Esophagus squamous epithelium (tissue), 5 donors: ENCODE measurements at places on chromosomes 3 and 15.

- no peak for DNase-seq
Observed at GRCh38 chr3:43340403-43340802, 54.1 kb downstream of the SNRK start.

DNA sequence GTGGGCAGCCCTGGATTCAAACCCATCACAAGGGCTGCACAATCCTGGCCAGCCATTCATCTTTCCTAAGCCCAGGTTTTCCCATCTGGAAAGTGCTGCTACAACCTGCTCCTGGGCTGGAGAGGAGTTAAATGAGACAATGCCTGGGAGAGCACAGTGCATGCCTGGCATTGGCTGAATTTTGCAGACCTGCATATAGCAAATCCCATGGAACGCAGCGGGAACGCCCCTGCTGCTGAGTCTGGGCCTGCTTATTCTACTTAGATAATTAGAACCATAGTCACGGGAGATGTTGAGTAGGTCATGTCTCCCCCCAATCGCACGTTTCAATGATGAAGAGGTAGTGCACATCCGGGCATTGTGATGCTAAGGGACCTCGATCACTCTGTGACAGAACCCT lies 46.6 kb downstream of the ABTB1 start:
- no peak for DNase-seq

GRCh38 chr15:42048821-42049200 lies 28.0 kb upstream of the PLA2G4E start:
- DNase-seq, result no peak

DNA sequence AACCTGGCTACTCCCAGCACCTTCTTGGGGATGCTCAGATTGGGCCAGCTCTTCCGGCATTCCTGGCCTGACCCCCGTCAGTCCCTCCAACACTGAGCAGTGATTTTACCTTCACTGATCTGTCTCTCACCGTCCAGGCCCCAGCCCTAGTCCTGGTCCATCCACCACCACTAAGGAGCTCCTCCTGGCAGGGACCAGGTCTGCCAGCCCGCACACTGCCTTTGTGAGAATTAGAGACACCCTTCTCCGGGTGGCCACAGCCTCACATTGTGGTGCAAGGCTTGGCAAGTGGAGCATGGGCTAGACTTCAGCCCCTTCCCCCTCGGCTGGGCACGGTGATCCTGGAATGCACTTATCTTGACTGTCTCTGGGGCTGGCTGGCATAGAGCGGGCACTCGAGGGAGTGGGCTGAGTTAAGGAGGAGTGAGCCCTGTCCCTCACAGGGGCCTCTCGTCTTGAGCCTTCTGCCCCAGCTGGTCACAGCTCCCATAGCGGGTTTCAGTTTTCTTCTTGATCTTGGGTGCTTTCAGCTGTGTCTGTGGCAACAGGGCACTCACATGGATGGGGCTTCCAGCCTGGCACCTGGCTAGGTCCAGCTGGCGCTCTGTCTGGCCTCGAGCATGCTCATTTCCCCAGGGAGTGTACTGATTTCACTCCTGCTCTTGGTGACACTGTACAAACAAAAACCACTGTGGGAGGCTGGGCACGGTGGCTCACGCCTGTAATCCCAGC lies 53.9 kb downstream of the LINGO1 start:
- no peak for DNase-seq

GRCh38 chr3:146164971-146165769 lies 4.2 kb upstream of the PLOD2 start:
- DNase-seq, result no peak

DNA sequence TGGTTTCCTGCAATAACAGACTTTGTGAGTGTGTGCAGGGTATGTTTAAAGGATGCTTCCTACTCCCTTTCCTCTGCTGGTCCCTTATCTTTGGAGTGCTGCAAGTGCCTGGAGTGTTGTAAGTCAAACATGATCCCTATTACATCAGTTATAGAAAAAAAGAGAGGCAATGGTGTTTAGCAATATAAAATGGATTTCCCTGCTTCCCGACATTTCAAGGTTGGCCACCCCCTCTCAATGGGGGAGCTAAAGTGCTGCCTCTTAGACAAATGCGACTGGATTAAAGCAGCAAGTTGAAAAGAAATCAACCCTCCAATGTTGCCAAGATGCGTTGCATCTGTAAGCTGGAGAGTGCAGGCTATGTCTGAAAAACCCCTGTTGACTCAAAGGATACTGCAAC lies 203.1 kb upstream of the WNT5A start:
- DNase-seq, result no peak

DNA sequence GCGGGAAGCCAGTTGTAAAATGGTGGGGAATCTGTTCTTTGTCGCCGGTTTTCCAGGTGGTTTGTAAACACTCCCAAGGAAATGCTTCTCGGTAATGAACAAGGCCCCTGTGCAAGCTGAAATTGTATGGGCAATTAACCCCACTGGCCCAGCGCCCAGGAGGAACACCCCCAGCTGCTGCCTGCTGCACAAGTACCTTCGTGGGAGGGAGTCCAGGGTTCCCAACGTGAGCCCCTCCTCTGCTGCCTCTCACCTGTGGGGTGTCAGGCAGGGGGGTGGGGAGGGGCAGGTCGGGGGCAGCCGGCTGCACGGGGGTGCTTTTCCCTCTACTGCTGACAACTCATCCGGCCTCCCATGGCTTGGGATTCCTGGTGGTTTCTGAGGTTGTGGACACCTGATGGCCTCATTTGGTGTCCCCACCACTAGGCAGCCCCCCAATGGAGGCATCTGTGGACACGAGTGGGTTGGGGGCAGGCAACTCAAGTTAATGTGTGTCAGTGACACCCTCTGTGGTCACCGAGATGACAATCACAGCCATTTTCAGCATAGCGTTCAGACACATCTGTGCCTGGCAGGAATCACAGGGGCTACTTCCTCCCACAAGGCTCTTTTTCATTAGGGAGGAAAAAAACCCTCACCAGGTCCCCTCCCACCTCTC lies 35.6 kb upstream of the PRR23E start:
- no peak for DNase-seq

DNA sequence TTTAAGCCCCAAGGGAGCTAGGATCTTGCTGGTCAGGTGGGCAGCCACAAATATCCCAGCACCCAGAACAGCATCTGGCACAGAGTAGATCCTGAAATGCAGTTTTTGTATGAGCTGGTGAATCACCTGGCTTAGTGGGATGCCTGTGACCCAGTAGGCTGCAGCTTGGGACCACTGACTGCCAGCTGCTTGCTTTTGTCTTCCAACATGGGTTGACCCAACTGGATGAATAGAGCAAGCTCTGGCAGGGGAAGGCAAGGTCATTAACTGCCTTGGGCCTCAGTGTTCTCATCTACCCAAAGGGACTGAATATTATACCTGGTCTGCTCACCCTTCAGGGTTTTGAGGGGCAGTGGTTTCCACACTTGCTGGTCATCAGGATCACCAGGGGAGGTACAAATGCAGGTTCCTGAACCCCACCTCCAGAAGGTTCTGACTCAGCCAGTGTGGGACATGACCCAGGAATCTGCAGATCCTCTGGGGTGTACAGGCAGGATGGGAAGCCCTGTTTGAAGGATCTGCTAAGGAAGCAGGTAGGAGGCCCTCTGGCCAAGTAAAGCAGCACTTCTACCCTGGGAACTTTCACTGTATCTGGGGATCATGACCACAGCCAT lies 55.4 kb downstream of the ITGA11 start:
- DNase-seq, result no peak

GRCh38 chr3:28042095-28042635 lies 199.3 kb upstream of the CMC1 start:
- DNase-seq, result no peak

- DNase-seq, result no peak
Observed at GRCh38 chr15:75770131-75770530, 57.5 kb upstream of the CSPG4 start.

- DNase-seq, result no peak
Observed at GRCh38 chr3:16906682-16907081, 21.9 kb downstream of the PLCL2 start.

GRCh38 chr3:71414189-71414927 lies 169.2 kb downstream of the FOXP1 start:
- no peak for DNase-seq

- DNase-seq, result no peak
Observed at GRCh38 chr3:85627932-85628331, 669.1 kb downstream of the CADM2 start.

GRCh38 chr3:188370081-188370830 lies 216.3 kb downstream of the LPP start:
- DNase-seq, result no peak

DNA sequence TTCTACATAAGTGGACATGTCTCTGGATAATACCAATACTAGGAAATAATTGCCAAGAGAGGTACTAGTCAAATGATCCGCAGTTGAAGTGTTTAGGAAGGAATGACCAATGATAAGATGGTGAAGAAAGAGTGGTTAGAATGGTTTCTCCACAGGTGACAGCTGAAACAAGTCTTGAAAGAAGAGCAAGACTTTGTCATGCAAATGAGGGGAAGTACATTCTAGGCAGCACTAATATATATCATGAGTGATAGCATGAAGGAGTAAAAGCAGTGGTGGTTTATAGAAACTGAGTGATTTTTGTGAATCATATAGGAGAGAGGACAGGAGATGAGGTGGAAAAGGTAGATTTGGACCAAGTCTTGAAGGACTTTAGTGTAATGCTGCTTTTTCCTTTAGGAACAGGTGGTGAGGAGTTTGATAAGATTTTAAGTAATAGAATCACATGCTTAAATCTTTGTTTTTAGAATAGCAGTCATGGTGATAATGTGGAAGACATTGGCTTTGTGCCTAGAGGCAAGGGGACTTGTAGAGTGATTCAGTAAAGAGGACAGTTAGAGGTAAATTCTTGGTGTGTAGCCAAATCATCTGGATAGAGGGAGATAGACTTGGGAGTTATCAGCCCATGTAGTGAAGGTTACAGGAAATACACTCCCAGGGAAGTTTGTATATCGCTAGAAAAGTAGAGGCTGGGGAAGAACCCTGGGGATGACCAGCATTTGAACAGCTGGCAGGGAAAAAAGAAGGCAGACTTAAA lies 31.9 kb downstream of the SLMAP start:
- DNase-seq, result no peak

GRCh38 chr15:28896951-28897350 lies 11.2 kb downstream of the APBA2 start:
- no peak for DNase-seq

DNA sequence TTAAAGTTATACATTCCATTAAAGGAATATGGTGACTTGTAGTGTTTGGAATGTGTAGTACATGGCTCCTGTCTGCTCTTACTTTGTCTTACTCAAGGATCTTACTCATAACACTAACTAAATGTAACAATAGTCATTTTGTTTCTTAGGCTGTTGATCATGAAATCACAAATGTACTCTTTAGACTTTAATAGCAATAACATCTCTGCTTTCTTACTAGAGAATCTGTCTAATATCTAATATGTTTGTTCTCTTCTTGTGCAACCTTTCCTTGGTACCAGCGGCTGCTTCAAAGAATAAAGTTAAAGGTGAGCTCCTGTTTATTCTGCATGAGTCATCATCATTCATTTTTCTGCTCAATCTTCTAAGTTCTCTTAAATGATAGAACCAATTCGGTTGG lies 767.5 kb downstream of the CADM2 start:
- DNase-seq, result no peak

GRCh38 chr15:29813009-29813408 lies 9.3 kb downstream of the TJP1 start:
- no peak for DNase-seq

GRCh38 chr15:101138913-101139880 lies 112.7 kb downstream of the CHSY1 start:
- no peak for DNase-seq

DNA sequence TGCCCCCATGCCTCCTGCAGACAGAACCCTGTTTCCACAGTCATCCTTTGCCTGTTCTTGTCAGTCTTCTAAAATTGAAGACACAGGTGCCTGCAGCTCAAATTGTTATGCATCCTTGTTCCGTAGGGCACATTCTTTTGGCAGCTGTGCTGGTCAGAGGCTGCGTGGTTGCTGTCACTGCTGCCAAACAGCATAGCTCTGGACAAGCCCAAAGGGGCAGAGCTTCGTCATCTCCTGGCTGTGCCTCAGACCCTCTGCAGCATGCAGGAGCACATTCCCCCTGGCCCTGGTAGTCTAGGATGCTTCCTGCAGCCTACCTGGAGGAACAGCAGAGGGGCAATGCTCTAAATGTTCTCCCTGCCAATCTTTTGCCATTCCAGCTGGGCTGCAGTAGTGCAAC lies 2.1 kb upstream of the FBXL22 start:
- DNase-seq, result no peak

DNA sequence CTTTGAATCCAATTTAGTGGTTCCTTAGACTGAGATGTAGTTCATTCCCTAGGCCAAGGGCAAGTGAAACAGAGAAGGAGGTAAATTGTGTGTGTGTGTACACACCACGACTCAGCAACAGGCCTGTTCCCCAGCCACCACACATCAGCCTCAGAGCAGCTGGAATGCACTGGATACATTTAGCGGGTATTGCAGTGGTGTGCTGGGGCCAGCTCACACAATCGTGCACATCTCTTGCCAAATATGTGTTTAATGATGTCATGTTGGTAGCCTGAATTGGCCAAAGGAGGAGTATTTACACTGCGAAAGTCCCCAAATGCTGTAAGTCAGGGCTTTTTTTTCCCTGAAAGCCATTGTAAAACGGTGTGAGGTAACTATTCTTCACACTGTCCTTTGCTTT lies 82.3 kb downstream of the RBPMS2 start:
- DNase-seq, result no peak

- no peak for DNase-seq
Observed at GRCh38 chr15:101118615-101119014, 133.2 kb downstream of the CHSY1 start.

DNA sequence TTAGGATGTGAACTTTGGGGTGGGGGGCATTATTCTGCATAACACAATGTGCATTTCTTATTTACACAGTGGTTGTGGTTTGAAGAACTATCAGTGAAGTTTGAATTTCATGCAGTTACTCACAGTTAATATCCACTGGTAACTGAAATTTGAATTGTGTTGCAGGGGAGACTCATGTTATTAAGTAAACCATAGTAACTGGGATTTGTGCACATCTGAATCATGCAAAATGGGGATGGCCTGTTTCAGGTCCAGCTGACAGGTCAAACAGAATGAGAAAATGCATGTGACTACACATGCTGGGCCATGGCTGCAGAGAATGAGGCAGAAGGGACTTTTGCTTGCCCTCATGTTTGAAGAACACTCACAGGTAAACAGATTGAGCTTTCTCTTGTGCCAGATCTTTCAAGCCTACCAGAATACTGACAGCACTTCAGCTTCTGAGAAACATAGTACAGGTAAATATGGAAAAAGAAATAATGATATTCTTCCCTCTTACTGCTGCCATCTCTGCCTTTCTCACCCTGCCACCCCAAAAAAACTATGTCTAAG lies 115.0 kb downstream of the POLQ start:
- DNase-seq, result no peak

DNA sequence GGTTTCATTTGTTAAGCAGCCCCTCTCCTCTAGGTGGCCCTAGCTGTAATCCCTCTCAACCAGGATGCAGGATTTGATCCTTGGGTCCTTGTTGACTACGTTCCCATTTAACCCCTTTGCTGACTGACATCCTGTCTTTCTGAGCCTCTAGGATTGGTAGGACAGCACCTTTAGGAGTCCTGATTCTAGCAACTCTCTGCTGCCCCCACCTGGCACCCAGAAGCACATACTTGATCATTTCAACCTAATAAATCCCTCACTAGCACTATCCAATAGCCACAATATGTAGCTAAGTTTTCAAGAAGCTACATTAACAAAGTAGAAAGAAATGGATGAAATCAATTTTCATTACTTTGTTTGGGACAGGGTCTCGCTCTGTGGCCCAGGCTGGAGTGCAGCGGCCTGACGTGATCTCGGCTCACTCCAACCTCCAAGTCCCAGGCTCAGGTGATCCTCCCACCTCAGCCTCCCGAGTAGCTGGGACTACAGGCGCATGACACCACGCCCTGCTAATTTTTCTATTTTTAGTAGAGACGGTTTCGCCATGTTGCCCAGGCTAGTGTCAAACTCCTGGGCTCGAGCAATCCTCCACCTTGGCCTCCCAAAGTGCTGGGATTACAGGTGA lies 28.3 kb downstream of the RSL24D1 start:
- DNase-seq, result no peak
